Stimulated activated CD4-positive, alpha-beta T cell treated with anti-CD3 and anti-CD28 coated beads, Interleukin-15, amount 100 ng/mL, for 48 hours (primary cell): ENCODE measurements at places on chromosomes 1 and 21.
A peak's percentile ranks its signal among the peaks of the same experiment; 100 is the strongest.

DNA sequence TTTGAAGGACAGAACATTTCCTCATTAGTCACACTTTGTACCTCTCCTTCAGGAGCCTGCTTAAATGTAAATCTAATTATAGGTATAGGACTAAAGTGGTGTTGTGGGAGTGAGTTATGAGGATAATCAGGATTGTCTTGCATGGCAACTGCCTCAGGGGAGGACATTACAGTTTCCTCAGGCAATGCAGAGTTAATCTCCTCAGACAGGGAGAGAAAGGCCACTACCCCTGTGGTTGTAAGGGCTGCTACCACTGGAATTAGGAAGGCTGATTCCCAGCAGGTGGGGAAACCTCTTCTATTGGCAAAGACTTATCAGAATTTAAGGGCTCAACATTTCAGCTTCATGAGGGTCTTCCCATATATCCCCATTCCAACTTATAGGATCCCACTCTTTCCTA is 286.8 kb upstream of the PBX1 start:
- no peak for DNase-seq

GRCh38 chr1:175750366-175751071 is 7.1 kb upstream of the TNR start:
- no peak for DNase-seq

GRCh38 chr1:243255791-243256512 is at the start of gene SDCCAG8:
Gene SDCCAG8, plus strand, starts transcription at chr1:243256041. Its CDS starts 133 bp downstream, at chr1:243256174.
- DNase-seq, result peak; percentile 94

GRCh38 chr1:168079761-168080160 is 57.0 kb downstream of the GPR161 start:
- no peak for DNase-seq

- no peak for DNase-seq
Observed at GRCh38 chr1:32187850-32188249, 8.4 kb downstream of the TXLNA start.

DNA sequence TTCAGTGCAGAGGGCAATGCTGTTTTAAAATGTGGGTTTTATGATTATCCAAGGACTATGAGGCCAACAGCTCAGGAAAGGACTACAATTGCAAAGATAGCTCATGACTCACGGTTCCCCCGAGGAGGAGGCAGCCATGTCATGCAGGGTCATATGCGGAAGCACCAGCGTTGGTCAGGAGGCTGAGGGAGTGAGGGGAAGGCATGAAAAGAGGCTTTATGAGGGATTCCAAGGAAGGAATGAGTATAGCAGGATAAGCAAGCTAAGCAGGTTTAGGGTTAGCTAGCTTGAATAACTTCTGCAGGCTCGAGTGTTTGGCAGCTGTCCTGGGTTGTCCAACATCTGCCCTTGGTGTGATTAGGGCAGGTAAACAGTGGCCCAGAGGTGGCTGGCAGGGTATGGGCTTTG is 495.1 kb downstream of the SETD4 start:
- DNase-seq, result no peak

GRCh38 chr1:204108312-204109141 is 35.6 kb downstream of the SOX13 start:
- DNase-seq, result no peak

DNA sequence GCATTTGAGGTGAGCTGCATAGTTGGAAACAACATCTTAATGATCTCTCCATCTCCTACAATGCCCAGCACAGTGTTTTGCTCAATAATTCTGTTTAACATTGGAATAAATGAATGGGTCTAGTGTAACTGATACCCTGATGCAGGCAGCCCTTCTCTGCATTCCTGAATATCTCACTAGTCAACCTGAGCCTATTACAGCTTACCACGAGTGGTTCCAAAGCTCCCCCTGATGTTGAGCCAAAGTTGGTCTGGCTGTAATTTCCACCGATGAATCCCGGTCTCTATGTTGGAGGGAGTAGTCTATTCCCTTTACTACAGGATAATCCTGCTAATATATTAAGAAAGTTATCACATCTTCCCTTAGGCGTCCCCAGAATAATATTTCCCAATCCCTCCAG is 63.8 kb downstream of the ZBTB18 start:
- no peak for DNase-seq

DNA sequence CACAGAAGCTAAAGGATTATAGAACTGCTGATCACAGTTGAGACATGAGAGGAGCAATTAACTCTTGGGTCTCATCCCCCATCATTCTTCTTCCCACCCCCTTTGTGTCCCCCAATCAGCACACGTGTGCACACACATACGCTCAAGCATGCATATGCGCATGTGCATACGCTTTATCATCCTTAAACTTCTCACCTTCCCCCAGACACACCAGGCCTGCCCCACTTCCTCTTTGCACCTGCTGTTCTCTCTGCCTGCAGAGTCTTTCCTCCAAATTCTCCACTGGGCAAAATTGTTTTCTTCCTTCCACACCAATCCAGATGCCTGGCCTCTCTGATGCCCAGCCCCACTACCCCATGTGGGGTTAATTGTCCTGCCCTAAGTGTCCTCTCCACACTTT is 13.0 kb upstream of the KCND3 start:
- no peak for DNase-seq

GRCh38 chr1:84344286-84344685 is 42.8 kb downstream of the SAMD13 start:
- no peak for DNase-seq

GRCh38 chr1:191453487-191453886 is 704.8 kb upstream of the RGS18 start:
- no peak for DNase-seq

- DNase-seq, result no peak
Observed at GRCh38 chr1:18480315-18481189, at the start of gene KLHDC7A. Gene KLHDC7A, plus strand, starts transcription at chr1:18480930. Its CDS starts 52 bp downstream, at chr1:18480982.

DNA sequence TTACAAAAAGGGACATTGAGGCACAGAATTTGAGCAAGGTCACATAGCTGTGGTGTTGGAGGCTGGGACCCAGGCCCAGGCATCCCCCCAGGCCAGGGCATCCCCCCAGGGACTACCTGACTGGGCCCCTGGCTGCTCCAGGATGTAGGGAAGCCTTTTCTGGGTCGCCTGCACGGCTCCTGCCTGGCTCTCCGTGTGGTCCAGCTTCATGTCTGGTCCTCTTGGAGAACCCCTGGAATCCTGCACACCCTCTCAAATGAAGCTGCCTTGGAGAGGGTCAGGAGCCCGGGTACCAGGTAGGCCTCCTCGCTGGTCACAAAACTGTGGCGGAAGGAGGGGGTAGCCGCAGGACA is 919 bp upstream of the CELSR2 start:
- no peak for DNase-seq

GRCh38 chr1:234978397-234979295 is 150.0 kb downstream of the TOMM20 start:
- peak; percentile 46 for DNase-seq

DNA sequence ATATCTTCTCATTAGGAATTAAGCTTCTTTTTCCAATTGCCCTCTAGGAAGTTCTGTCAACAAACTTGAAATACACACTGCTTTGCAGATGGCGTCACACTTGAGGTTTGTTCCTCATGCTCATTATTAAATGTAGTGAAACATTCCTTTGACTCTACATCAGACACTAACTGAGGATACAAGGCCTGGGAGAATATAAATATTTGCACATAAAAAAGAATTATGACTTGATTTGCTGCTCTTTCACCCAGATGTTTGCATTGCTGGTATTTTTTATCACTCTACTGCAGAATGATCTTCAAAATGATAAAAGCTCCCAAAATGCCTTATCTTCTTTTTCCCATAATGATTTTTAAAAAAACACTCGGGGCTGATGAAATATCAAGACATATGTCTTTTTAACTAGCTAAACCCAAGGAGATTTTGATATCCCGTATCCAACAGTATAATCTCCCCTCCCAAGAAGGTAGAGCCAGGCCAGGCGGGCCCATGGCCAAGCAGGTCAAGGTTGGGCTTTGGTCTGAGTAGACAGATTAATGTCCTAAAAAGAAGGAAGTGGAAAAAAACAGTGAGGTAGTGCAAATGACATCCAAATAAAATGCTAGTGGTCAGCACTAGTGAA is 264.6 kb downstream of the HHIPL2 start:
- no peak for DNase-seq

DNA sequence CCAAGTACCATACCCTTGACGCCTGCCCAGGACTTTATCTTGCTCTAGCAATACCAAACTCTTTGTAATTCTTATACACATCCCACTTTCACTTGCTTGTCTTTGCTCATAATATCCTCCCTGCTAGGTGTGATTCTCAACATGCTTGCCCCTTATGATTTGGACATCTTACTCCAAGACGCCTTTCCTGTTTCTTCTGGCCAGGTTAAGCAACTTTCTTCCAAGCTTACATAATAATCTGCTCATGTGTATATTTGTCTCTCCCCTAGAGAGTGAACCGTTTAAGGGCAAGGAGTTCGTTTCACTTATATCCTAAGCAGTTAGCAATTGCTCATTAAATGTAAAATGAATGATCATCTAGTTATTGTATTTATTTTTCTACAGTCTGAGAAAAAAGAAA is 21.8 kb downstream of the CRYZL1 start:
- DNase-seq, result no peak

- no peak for DNase-seq
Observed at GRCh38 chr1:50490640-50491039, 67.4 kb upstream of the DMRTA2 start.

- no peak for DNase-seq
Observed at GRCh38 chr1:179295164-179295755, 1.7 kb downstream of the SOAT1 start.

DNA sequence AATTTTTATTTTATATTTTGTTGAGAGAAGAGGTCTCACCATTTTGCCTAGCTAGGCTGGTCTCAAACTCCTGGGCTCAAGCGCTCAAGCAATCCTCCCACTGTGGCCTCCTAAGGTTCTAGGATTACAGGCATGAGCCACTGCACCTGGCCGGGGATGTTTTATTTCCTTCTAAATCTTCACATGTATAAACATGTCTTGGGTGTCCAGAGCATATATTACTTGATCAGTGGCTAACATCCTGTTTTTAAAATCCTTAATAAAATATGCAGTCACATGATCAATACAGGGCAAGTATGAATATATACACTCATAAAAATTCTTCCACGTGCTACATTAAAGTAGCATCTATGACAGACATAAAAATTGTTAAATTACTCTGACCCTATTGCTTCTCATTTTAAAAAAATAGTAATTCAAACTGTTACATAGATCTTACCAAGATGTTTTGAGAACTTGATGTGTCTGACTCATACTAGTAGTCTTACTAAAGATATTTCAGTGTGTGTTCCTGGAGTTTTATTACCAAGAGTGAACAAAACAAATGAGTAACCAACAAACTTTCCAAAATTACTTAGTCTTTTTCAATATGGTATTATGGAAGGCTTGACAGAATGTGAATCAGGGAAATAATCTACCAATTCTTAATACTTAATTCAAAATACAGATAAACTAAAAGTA is 222.5 kb downstream of the SLC45A1 start:
- no peak for DNase-seq

DNA sequence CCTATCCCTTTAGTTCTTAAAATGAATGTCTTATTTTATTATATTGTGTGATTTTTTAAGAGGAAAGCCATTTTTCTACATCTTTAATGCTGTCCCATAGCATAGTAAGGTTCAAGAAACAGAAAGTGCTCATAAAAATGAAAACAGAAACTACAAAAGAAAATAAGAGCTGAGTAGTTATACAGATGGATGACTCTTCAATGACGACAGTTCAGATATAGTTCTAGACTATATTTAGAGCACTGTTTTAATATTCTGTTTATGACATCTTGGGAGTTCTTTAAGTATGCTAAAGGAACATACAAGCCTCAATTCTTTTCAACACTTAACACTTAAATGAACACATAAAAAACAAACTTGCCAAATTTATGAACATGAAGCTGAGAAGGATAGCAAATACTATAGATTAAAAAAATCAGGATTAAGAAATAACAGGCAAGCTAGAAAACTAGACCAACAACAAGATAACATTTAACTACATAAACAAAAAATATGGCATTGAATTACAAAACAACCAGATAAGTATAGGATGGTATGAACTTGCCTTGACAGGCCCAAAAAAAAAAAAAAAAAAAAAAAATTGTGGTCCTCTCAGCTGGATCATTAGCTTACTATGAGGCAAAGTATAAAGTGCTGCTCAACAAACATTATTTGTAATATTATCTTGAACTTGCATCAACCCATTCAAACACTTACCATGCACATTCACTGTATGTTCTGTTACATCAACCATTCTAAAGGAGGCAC is 87.9 kb downstream of the ZZZ3 start:
- DNase-seq, result no peak

- no peak for DNase-seq
Observed at GRCh38 chr1:64598100-64598571, 128.2 kb downstream of the CACHD1 start.
